ENCODE measurements at places on chromosomes 3 and 15.

DNA sequence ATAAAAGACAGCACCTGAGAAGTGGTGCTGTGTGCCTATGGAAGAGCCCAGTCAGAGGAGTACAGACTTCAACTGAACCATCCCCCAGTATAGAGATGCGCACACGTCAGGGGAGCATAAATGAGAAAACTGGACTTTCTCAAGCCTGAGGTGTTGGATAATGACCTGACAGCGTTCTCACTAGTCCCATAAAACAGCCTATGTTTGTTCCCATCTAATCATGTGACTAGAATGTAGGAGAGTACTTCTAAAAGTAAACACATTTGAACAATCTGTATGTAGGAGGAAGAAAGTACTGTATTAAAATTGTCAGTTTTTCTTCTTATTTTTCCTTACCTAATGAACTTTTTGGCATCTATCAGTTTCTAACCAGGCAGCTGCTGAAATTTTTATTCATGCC lies 498.9 kb downstream of the CNTN4 start:
- DNase-seq = no peak

- DNase-seq = no peak
Observed at GRCh38 chr15:81194723-81195122, 2.0 kb upstream of the IL16 start.

DNA sequence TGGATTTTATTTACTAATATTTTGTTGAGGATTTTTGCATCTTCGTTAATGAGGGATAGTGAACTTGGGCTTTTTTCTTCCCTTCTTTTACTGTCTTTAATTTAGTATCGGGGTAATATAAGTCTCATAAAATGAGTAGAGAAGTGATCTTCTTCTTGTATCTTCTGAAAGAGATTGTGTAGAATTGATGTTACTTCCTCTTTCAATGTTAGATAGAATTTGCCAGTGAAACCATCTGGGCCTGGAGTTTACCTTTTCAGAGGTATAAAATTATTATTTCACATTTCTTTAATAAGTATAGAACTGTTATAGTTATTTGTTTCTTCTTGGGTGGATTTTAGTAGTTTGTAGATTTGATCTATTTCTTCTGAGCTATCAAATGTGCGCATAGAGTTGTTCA lies 7.8 kb downstream of the HESX1 start:
- no peak for DNase-seq

GRCh38 chr15:90062462-90062932 lies 39.8 kb downstream of the IDH2 start:
- peak; percentile 86 for DNase-seq

GRCh38 chr15:40755812-40756208 lies 756 bp upstream of the RMDN3 start:
- DNase-seq = peak; percentile 33

DNA sequence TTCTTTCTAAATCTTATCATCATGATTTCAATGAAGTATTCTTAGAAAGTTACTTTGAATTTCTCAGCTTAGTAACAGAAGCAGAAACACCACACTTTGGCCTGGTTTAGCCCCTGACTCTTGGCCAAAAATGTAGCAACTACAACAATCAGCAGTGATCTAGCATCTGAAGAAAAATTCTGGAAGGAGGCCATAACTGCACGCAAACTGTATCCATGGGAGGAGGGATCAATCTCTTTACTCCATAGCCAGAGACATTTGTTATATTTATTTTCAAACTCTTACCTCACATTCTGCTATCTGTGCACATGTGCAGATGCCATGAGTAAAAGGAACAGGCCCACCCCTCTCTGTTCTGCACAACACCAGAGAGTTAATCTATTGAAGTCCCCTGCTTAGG lies 251.0 kb upstream of the P2RY1 start:
- no peak for DNase-seq

DNA sequence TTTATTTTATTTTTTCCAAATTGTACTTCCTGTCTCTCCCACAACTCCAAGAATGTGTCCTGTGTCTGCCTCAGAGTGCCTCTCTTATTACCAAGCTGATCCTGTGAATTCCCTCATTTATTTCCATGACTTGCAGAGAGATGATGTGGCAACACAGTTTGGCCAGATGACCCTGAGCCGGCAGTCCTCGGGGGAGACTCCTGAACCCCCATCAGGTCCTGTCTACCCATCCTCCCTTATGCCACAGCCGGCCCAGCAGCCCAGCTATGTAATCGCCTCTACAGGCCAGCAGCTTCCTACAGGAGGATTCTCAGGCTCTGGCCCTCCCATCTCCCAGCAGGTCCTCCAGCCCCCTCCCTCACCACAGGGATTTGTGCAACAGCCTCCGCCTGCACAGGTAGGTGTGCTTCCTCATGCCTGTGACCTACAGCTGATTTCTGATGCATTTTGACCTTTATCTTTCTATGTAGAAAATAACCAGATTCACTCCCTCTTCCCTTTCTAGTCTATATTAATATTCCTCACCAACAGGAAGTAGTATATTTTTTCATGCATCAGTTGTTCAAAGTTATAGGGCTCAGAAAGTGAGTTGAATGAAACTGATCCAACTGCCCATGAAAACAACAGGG lies 100.0 kb downstream of the ARPP21 start:
- no peak for DNase-seq

GRCh38 chr3:89227218-89227617 lies 119.8 kb downstream of the EPHA3 start:
- DNase-seq = no peak

- no peak for DNase-seq
Observed at GRCh38 chr3:19901918-19902317, 32.1 kb downstream of the EFHB start.

DNA sequence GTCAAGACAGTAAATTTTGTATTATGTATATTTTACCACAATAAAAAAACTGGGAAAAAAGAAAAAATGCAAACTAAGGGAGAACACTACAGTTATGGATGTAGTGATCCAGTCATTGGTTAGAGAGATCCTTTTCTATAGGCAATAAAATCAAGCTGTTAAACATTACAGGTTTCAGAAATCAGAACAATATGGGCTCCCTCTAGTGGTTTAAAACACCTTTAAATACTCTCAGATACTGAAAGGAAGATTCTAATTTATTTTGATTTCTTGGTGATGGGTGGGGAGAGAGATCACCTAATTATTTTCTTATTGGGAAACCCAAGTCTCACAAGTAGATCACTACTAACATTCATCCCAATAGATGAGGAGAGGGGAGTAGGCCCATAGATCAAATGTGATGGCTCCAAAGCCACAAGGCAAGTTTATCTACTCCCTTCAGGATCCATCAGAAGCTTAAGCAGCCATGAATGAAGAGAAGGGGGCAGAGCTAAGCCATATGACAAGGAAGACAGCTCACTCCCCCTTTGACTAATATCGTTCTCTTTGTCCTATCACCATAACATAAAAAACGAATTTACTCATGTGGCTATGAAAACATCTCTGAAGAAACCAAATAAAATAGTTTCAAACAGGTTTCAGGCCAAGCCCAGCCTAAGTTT lies 118.6 kb downstream of the ANO10 start:
- DNase-seq = no peak

GRCh38 chr3:45534632-45535031 lies 59.9 kb upstream of the LIMD1 start:
- DNase-seq = no peak

- DNase-seq = no peak
Observed at GRCh38 chr3:160545504-160545871, 19.9 kb downstream of the KPNA4 start.

DNA sequence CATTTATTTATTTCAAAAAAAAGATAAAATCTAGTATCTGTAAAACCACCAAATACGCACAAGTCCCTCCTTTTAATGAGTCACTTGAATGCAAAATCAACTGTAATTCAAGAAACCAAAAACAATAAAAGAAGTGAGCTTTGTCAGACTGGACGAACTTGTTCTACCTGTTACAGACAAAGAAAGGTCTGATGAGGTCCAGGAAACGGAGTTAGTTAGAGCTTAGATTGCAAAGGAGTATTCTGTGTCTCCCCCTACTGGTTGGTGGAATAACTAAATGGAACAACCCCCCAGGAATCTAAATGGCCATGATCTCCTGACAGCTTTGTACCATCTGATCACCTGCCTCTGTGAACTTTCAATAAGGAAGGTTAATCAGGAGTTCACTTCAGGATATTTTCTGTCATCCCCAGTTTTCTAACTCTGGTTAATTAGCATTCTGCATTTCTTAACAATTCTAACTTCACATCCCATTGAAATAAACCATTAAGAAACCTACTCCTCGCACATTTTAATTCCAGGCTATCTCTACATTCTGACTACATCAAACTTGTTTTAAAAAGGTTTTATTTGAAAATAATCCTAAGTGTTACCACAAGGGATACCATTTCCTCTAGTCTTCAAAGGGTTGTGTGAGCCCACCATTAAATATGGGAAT lies 333.0 kb upstream of the SATB1 start:
- peak; percentile 50 for DNase-seq

GRCh38 chr15:71288348-71288955 lies 173.2 kb downstream of the THSD4 start:
- no peak for DNase-seq

- DNase-seq = no peak
Observed at GRCh38 chr3:78589778-78590177, 1178.0 kb downstream of the ROBO1 start.

DNA sequence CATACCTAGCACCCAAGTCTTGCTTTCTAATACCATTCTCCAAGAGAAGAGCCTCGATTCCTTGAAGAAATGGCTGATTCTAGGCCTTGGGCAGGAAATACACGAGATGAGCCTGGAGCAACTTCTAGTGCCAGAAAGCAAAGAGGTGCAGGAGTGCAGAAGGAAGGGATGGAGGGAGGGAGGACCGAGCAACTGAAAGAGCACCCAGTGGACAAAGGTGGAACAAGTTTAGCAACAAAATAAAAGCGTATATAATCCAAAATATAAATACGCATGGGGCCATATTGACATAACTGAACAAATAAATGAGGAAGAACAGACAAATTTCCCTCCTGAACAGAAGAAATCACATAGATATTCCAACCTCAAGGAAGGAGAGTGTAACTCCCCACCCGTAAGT lies 34.4 kb downstream of the CHSY1 start:
- DNase-seq = no peak

DNA sequence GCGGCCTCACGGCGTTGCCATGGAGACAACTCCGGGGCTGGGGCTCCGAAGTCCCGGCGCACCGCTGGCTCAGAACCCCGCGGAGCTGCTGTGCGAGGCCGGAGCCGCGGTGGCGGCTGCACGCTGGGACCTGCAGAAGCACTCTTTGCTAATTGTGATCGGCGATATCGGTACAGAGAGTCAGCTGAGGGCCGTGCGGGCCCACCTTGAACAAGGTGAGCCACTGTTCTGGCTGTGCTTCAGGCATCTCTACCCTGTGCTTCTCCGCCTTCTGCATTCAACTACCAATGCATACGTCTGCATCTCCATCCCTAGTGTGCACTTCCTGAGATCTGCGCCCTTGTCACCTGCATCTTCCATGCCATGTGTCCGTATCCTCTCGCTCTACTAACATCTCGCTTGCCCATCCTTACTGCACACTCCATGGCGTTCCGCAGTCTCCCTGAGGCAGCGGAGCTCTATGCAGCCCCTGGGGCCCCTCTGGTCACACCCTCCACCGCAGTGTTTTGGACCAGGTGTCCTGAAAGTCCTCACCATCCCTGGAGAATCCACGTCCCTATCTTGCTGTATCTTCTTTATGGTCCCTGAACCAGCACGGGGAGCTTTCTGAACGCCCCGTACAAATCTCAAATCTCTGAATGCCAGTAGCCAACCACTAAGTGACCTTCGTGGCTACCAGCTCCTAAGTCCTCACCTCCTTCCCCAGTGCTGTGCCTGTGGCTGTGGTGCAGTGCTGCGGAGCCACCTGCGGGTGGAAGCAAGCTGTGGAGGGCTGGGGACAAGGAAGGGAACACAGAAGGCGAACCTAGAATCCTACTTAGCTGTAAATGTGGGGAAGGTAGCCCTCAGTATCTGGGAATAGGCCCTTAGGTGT lies 6.2 kb upstream of the MAP1A start:
- DNase-seq = no peak

GRCh38 chr3:150699068-150699639 lies 4.6 kb downstream of the ERICH6 start:
- DNase-seq = no peak

GRCh38 chr3:161894657-161895056 lies 398.0 kb downstream of the OTOL1 start:
- no peak for DNase-seq

DNA sequence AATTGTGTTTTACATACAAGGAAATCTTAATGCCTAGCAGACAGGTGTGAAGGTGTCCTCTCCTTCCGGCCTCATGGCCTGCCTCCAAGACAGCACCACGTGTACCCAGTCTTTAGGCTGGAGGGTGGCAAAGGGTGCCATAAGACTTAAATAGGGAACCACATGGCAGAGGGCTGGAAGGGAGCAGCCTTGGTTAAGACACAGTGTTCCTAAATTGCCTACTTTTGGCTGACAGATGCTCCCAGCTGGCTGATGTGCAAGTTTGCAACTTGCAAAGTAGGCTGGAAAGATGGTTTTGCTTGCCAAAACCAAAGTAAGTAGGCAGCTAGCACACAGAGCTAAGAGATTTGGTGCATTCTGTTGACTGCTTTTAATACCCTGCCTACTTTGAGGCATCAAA lies 45.2 kb downstream of the CCNB2 start:
- no peak for DNase-seq

DNA sequence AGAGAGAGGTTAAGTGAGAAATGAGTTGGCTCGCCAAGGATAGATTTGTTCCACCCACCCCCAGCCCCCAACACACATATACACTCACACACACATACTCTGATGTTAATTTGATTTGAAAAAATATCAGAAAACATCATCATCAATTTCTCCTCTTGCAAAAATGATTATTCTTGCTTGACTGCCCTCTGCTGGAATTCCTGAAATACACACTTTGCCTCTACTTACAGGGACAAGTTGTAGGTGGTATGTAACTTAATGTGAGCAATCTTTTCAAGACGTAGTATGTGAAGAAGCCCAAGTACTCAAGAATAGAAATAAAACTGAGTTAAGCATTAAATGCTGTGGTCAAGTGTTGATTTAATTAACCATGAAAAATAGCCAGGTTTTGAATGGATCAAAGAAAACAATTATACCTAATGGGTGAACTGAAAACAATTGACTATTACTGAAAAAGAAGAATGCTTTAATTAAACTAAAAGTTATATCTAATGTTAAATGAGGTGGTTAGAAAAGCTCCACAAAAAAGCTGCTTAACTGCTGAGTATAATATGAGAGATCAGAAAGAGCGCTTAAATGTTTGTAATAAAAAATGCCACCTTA lies 46.6 kb upstream of the MDFIC2 start:
- DNase-seq = no peak

- no peak for DNase-seq
Observed at GRCh38 chr15:76951220-76951619, 19.7 kb downstream of the RCN2 start.

DNA sequence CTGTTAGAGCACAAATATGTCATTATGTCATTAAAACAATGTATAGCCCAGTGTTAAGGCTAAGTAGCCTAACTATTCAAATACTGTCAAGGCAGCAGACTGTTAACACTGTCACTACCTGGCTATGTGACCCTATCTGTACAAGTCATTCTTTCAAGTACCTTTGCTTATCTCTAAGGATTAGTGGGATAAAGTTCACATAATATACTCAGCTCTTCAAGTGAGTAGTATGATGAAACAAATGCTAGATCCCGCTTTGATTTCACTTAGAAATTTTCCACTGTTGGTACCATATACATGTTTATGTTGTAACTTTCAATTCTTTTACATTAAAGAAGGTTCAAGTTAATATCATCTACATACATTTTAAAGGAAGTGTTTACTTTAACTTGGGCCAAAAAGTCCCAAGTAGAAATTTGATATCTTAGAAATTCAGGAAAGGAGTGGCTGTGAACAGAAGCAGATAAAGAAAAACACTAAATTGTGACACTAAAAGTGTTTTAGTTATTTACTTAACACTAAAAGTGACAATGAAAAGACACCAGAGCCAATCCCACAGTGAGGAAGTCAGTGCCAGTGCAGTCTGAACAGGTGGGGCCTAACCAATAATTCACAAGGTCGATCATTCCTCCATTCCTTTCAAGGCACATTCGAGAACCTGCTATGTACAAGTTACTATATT lies 4.8 kb upstream of the RFX7 start:
- DNase-seq = no peak
